Esophagus squamous epithelium (tissue), 5 donors: ENCODE measurements at places on chromosomes 11 and 22. TPM values are rescaled to one million over a fixed set of nuclear protein-coding genes. Genes with fewer than 3 reads are reported as not detected.

The CNGA4 gene
- total RNA-seq = not detected

DNA sequence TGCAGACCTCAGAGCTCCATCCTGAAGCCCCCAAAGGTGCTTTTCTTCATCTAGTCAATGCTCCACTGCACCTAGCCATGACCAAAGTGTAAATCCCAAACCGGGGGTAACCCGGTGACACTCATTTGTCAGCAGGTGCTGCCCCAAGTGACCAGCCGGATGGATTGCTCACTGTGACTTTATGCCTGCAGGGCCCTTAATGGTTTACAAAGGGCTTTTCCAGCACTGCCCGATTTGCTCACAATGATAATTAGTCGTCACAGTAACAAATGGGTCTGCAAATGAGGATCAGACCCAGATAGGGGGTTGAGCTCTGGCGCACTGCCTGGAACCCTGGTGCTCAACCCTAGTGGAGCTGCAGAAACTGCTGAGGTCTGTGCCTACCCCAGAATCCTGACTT is 45.7 kb upstream of the CD5 start:
- DNase-seq = no peak

DNA sequence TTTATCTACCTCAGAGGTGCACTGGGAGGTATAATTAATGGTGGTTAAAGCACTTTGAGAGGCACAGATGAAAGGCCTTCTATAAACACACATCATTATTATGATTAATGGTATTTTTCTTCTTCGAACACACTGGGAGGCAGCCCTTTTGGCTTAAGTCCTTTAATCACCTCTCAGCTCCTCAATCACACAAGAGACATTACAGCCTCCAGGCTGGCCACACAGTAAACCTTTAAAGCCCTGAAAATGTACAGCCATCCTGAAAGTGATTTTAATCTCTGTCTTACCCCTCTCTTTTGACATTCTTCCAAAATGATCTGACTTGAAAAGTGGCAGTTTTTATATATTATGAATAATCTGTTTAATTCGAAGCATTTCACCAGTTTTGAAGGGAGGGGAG is 54.3 kb upstream of the VSTM5 start:
- DNase-seq = no peak

DNA sequence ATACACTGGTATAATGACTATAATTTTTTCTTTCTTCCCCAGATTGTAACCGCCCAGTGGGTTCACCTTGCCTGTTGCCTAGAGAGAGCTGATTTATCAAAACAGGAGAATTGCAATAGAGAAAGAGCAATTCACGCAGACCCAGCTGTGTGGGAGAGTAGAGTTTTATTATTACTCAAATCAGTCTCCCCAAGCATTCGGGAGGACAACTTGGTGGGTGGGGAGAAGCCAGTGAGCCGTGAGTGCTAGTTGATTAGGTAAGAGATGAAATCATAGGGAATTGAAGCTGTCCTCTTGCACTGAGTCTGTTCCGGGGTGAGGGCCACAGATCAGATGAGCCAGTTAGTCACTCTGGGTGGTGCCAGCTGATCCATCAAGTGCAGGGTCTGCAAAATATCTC is 73.2 kb downstream of the SLC35F2 start:
- no peak for DNase-seq

DNA sequence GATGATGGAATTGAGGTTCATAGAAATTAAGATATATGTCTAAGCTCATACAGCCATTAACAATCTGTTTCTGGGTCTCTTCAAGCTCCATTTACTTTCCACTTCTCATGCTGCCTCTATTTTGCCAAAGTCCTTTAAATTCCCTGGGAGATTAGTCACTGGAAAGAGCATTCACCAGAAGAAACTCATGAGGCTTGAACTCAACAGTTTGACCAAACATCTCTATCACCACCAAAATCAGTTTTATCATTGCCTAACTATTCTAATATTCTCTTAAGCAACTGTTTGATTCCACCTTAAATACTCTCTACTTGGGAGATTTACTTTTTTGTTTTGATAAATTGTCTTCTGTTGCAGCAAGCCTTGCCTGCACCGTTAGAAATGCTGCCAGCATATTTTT is 881.3 kb downstream of the KCNA4 start:
- DNase-seq = no peak

The RFPL2 gene
- not detected for total RNA-seq

- no peak for DNase-seq
Measured at GRCh38 chr11:19378814-19379213, 138.1 kb upstream of the E2F8 start.

- no peak for DNase-seq
Measured at GRCh38 chr11:37459456-37459855, 861.4 kb upstream of the RAG2 start.

GRCh38 chr11:95229993-95230809 is 801 bp downstream of the SESN3 start:
- DNase-seq = no peak

The APOL5 gene
- not detected for total RNA-seq

The BIRC3 gene
- 5.6 TPM for total RNA-seq

GRCh38 chr22:25987948-25988347 is 181.3 kb upstream of the SEZ6L start:
- no peak for DNase-seq

DNA sequence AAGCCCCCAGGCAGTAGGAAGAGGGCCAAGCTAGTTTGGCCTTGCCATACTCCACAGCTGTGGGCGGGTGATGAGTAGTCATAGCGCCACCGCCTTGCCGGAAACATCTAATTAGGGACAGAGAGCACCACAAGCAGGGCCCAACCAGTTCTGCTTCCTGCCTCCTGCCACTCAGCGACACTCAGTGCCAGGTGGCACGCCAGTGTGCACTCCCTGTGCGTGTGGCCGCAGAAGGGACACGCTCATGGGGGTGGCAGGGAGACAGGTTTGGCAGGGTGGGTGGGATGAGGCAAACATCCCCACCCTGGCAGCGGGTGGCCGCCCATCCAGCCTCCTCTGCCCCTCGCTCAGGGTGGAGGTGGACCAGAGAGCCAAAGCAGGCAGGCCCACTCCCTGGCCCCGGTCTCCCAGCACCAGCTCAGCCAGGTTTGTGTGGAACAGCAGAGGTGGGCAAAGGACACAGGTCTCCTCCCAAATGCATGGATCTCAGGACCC is 4.9 kb downstream of the OVOL1 start:
- no peak for DNase-seq

- no peak for DNase-seq
Measured at GRCh38 chr11:128496249-128496648, 91.1 kb downstream of the ETS1 start.

The DDI1 gene
- not detected for total RNA-seq

GRCh38 chr11:85299258-85299942 is 327.7 kb downstream of the DLG2 start:
- DNase-seq = no peak

The MPPED1 gene
- not detected for total RNA-seq

The NRIP3 gene
- 1.3 TPM for total RNA-seq

GRCh38 chr22:31253949-31254348 is 38.3 kb downstream of the PIK3IP1 start:
- no peak for DNase-seq

GRCh38 chr11:44764583-44764982 is 37.8 kb downstream of the TSPAN18 start:
- DNase-seq = no peak

- DNase-seq = no peak
Measured at GRCh38 chr11:112789481-112789880, 171.7 kb upstream of the NCAM1 start.

- no peak for DNase-seq
Measured at GRCh38 chr11:5004424-5005274, 10.0 kb downstream of the OR51L1 start.

GRCh38 chr11:117717485-117718314 is 79.3 kb downstream of the DSCAML1 start:
- DNase-seq = no peak

DNA sequence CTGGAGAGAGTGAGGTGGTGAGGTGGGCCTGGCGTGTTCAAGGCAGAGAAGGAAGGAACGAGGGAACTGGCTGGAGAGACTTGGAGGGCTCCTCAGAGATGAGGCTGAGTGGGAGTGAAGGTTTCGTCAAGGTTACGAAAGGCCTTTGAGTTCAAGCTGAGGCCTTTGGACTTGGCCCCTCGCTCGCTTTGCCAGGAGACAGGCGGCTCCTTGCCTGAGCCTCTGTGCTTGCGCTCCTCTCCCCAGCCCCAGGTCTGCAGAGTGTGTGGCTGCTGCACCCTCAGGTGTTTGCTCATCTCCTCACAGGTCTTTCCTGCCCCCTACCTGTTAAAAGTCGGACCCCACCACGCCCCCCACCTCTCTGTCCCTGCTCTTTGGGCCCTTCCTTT is 91.6 kb downstream of the ATXN10 start:
- no peak for DNase-seq

- no peak for DNase-seq
Measured at GRCh38 chr22:45069925-45070324, 60.1 kb upstream of the PHF21B start.

DNA sequence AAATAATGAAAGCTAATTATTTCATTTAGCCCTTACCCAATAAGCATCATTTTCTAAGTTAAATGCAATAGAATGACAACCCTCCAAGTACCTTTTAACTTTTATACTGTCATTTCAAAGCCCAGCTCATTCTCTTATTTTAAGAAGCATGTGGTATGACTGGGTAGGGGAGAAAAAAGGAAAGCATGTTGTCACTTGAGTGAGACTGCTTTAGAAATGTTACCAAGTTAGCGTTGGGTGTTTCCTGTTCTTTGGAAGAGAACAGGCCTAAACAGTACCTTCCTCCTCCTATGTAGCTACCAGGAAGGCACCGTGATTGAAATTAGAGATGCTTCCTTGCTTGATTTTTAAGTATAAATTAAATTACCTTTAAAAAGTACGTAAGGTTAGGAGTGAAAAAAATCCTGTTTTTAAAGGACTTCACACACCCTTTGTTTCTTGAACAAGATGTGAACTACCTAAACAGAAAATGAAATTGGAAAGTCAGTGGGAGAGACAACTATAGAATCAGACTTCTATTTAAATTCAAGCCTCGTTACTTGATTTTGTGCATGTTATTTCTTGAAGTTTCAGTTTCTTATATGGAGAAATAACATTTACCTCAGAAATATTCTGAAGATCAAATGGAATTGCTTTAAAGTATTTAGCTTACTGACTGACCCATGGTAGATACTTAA is 741 bp upstream of the CNTF start:
- no peak for DNase-seq

The TP53I11 gene
- 27.3 TPM for total RNA-seq

GRCh38 chr11:121688055-121688491 is 235.3 kb upstream of the SORL1-AS1 start:
- no peak for DNase-seq

GRCh38 chr22:41320416-41321240 is 19.3 kb downstream of the ZC3H7B start:
- DNase-seq = no peak
